ENCODE measurements at places on chromosomes 12 and 14.

DNA sequence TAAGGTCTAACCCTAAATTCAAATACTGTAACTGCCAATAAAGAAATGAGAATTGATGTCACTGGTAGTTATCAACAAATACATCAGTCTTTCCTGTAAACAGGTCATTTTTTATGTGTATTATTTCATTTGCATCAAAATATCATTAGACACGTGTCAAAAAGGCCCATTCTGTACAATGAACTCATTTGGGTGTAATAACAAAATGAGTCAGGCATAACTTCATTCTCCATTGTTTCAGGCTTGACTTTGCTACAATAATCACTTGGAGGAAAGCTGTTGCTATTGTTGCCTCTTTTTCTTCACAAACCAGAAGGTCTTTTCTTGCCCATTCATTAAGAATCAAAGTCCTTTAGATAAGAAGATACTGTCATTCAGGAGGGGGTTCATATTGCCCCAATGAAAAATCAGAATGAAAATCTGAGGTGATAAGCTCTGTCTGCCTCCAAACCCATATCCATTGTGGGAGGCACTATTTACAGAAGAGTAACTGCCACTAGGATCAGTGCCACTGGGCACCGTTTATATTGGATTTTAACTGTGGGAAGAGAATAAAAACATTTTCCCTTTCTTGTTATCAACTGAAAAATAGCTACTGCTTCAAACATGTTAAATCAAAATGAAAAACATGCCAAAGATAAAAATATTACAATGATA lies 10.1 kb downstream of the ENTPD5 start:
- no peak for DNase-seq

GRCh38 chr12:49537231-49537751 lies 1.5 kb upstream of the KCNH3 start:
- no peak for DNase-seq

- DNase-seq = no peak
Measured at GRCh38 chr12:91099341-91099740, 12.0 kb downstream of the LUM start.

DNA sequence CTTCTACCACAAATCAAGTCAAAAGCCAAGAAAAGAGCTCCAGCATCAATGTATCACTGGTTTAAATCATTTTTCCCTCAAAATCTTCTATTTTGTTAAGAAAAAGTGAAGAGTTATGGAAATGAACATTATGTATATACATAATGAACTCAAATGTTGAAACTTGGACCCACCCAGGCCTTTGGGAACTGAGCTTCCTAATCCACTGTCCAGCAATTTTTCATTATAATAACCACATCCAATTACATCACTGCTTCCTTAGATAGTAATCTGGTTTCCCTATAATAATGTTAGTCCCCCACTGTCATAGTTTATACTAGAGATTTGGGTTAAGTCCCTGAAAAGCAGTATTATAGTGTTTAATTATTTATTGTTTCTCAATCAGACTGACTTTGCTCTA lies 170.9 kb downstream of the PIK3C2G start:
- no peak for DNase-seq

- no peak for DNase-seq
Measured at GRCh38 chr14:59140106-59140843, 48.2 kb upstream of the DAAM1 start.

DNA sequence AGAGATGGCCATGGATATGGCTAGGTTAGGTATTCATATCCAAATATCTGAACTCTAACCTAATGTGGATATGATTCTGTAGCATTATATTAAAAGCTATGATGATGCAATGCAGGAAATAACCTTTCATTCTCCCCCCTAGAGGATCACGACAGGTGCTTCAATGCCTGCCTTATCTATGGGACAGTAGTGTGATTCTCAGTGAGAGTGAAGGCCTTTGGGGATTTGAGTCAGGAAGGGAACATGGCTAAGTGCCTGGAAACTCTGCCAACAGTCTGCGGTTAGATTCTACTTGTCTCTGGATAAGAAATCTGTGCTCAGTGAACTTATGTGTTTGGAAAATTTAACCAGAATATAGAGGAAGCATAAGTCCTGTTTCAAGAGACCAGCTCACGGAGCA lies 81.8 kb downstream of the SLC38A1 start:
- DNase-seq = no peak

- DNase-seq = no peak
Measured at GRCh38 chr12:58066296-58066695, 124.9 kb downstream of the ATP23 start.
